Eye (tissue), 1 donor: ENCODE measurements at places on chromosomes 11 and 22.
A peak's percentile ranks its signal among the peaks of the same experiment; 100 is the strongest.

DNA sequence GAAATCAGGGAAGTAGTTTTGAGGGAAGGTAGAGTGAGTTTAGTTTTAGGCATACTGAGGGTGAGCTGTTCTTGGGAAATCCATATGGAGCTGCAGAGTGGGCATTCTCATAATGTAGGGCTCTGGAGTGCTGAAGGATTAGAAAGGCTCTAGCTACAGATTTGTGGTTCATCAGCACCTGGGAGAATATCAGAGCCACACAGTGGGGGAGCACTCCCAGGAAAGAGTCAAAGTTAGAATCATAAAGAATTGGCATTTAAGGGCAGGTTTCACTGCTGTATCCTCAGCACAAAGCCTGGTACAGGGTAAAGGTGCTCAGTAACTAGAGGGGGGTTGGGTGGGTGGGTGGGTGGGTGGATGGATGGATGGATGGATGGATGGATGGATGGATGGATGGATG, 52.5 kb downstream of the SLN start:
- no peak for DNase-seq

DNA sequence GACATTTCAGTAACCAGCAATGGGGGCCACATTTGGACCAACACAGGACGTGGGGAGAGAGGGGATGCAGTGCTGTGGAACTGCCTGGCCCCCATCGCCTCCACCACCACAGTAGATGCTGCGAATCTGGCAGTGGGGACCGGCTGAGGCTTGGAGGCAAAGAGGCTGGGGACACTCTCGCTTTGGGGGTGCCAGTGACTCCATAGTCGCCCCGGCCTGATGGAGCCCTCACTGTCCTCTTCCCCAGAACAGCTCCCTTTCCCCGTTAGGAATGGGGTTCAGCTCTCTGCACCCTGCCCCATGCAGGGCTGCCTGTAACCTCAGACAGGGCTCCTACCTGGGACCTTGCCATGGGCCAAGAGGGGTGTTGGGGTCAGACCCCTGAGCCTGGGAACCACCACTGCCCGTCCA, 1.8 kb upstream of the MUC2 start:
- DNase-seq: no peak

GRCh38 chr22:11629661-11630385, 3898.2 kb upstream of the OR11H1 start:
- no peak for DNase-seq

GRCh38 chr11:65132988-65133700, 1.2 kb downstream of the SYVN1 start:
- no peak for DNase-seq

- DNase-seq: peak; percentile 16
Observed at GRCh38 chr11:113873236-113873626, 2.1 kb downstream of the USP28 start.

- no peak for DNase-seq
Observed at GRCh38 chr11:100806296-100806695, 119.2 kb downstream of the ARHGAP42 start.
